AG09319 (cell line): ENCODE measurements at places on chromosomes 12 and 14.

DNA sequence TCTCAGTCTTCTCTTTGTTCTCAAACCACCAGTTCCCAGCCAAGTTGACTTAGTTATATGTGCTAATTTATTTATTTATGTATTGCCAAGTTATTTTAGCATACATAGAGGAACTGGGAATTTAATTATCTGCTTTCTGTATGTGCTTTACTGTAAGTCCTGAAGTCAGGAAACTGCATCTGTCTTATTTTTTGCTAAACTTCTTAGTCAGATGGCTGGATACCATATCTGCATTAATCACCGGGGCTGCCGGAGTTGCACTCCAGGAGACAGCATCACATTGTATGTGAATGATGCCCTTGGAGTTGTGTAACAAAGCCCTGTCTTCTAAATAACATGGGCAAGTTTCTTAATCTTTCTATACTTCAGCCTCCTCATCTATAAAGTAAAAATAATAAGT, 96.2 kb downstream of the MON2 start:
- no peak for DNase-seq

- peak; percentile 59 for DNase-seq
Measured at GRCh38 chr14:102323102-102323501, 3.6 kb downstream of the ZNF839 start.

- DNase-seq: no peak
Measured at GRCh38 chr12:54561164-54561563, 11.8 kb downstream of the PDE1B start.

DNA sequence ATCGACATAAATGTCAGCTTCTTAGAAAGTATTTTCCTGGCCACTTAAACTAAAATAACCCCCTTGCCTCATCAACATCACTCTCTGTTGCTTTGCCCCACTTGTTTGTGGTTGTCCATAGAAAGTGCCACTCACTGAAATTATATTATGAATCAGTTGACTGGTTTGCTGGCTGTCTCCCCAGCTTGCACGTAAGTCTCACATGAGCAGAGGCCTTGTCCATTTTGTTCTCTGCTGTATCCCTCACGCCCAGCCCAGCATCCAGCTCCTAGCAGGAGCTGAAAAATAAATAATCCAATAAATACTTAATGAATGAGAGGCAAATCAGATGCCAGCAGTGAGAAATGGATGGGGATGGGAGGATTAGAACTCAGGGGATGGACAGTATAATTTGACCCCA, 159.3 kb downstream of the KSR2 start:
- no peak for DNase-seq

GRCh38 chr12:612293-612692, 51.0 kb downstream of the NINJ2 start:
- no peak for DNase-seq

DNA sequence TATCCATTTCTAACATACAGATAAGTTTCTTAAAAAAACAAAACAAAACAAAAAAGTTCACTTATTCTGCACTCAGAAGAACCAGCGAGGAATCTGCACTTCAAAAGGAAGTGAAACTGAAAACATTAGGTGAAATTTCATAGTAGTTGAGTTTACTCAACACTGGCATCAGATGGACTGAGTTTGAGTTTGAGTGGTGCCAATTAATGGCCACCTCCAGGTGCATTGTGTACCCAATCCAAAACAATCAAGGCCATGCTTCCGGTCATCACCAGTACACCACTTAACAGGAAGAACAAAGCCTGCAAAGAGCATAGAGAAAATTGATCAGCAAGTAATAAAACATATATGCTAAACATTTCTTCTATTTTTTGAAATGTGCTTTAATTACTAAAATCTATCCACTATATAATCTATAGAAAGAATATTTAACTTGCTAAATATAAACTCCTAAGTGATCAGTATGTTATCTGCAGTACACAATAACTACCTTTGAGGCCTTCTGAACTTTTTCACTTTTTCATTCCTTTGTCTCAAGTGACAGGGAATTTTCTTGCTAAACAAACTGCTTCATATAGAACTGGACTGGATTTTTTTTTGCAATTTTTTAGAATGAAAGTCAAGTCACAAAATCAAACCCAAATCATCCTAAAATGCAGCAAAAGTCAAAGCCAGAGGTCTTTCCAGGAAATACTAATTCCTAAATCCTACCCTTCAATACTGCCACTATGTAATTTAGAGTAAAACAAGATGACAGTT, 11.5 kb downstream of the SLC38A2 start:
- no peak for DNase-seq

DNA sequence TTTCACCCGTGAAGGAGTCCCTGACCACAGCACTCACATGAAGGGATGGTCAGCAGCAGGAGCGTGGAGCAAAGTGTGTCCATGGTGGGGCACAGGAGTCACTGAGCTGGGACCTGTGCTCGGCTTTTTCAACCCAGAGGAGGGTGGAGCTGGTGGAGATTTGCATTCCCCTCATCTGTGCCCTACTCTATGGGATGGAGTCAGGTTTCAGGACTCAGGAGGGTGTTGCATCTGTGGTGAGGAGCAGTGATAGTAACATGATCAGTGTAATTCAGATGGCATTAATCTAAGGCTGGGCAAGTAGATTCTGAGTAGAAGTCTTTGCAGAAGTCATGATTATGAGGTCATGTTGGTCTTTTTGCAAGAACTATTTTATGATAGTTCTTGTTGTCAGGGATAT, 511.9 kb downstream of the TMEM121 start:
- DNase-seq: no peak

- no peak for DNase-seq
Measured at GRCh38 chr14:92965281-92965680, 42.3 kb downstream of the CHGA start.
